ENCODE measurements at places on chromosomes 5 and 9. TPM values are rescaled to one million over a fixed set of nuclear protein-coding genes. Genes with fewer than 3 reads are reported as not detected.

GRCh38 chr5:172877466-172878260 lies 43.6 kb downstream of the ERGIC1 start:
- no peak overlapping the region for H3K4me3 ChIP-seq
- no peaks in the 10 kb centered on the region for H3K27me3 ChIP-seq
- no peak overlapping the region for H3K27ac ChIP-seq
- H3K36me3 ChIP-seq, result no peaks in the 10 kb centered on the region
- DNase-seq, result no peak

GRCh38 chr9:76902395-76902794 lies 3.5 kb downstream of the PRUNE2 start:
- DNase-seq, result no peak
- H3K4me3 ChIP-seq, result no peak overlapping the region
- H3K4me1 ChIP-seq, result peaks cover 12% of the 10 kb centered on the region

- no peak for DNase-seq
- H3K27me3 ChIP-seq, result no peaks in the 10 kb centered on the region
- H3K4me1 ChIP-seq, result no peaks in the 10 kb centered on the region
- H3K4me3 ChIP-seq, result no peak overlapping the region
- H3K36me3 ChIP-seq, result no peaks in the 10 kb centered on the region
Measured at GRCh38 chr5:24904981-24905517, 260.3 kb upstream of the CDH10 start.

- H3K27ac ChIP-seq, result no peak overlapping the region
- DNase-seq, result no peak
- peaks cover 37% of the 10 kb centered on the region for H3K27me3 ChIP-seq
- H3K4me3 ChIP-seq, result no peak overlapping the region
- H3K36me3 ChIP-seq, result no peaks in the 10 kb centered on the region
Measured at GRCh38 chr5:7813576-7813975, 37.4 kb downstream of the CFAP90 start.

DNA sequence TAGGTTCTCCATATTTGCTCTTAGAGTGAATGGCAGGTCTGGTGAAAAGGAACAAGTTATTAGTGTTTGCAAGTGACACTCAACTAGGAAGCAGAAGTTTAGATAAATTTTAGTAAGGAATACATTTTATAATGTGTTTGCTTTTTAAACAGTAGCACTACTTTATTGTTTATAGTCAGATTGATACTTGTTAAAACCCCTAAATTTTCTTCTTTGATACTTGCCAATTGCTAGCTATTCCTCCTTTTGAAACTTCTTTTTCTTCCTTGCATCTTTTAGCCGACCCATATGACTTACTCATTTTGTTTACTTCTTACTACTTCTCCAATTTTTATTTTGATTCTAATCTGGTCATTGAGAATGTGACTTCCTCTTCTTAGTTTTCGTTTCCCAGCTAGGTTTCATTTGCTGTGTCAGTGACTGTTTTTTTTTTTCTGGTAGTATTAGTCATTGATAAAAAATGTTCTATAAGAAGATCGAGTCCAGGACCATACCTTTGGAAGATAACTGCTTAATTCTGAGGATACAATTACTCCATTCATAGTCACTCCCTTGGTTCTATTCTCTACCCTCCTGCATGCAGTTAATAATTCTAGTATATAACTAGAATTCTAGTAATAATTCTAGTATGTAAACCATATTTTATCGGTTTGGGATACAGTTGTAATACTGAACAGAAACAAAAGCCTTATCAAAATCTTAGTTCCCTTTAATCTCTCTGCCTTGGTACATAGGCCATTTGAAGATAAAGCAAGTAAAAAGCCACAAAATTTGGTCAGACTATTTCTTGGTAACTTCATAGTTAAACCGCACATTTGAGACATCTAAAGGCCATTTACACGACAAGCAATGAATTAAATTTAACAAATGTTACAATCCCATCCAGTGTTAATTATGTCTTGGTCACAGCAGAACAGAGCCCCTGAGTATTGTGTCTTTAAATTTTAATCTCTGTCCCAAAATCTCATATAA lies 2.8 kb upstream of the RICTOR start:
- H3K4me1 ChIP-seq, result peaks cover 51% of the 10 kb centered on the region
- no peak for DNase-seq
- H3K36me3 ChIP-seq, result no peaks in the 10 kb centered on the region
- peak overlapping the region; percentile 100 for H3K27ac ChIP-seq
- peaks cover 6% of the 10 kb centered on the region for H3K27me3 ChIP-seq

- no peaks in the 10 kb centered on the region for H3K36me3 ChIP-seq
- DNase-seq, result peak; percentile 62
Measured at GRCh38 chr5:132055808-132056609, 4.4 kb upstream of the IL3 start.

DNA sequence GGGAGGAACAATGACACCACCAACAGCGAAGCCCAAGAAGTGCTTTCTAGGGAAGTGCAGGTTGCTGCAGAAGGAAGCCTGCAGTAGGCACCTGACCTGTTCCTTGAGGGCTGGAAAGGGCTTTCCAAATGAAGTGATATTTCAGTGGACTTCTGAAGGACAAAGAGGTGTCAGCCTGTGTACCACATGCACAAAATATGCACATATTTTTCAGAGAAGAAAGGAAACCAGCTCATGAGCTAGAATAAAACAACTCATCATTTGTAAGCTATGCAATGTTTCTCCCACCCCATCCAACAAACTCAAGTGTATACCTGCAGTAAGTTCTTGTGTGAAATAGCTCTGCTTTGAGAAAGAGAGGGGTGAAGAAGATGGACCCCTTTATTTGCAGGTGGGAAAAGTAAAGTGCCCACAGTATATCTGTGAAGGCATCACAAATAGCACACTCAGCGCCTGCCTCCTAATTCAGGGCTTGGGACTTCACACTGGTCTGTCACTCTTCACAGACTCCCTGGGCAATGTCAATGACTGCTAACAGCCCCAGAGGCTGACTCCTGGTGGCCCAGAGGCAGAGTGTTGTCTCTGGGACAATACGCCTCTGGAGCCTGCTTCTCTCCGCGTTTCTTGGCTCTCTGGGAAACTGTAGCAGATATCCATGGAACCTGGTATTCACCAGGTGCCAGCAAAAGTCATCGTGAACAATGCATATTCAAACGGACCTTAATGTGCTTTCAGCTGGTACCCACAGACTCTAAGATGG lies 198.1 kb upstream of the EFNA5 start:
- no peak overlapping the region for H3K27ac ChIP-seq
- H3K36me3 ChIP-seq, result no peaks in the 10 kb centered on the region
- H3K27me3 ChIP-seq, result no peaks in the 10 kb centered on the region
- H3K4me3 ChIP-seq, result no peak overlapping the region
- DNase-seq, result no peak

DNA sequence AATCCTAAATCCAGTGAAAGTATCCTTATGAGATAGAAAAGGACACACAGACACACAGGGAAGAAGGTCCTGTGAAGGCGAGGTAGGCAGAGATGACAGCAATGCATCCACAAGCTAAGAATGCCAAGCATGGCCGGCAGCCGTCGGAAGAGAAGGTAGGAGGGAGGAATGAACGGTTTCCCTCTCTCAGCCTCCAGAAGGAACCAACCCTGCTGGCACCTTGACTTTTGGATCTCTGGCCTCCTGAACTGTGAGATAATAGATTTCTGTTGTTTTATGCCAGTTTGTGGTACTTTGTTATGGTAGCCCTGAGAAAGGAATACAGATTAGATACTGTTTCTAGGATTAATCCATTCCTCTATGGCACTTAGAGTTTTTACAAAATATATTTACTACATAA lies 76.1 kb upstream of the PANK3 start:
- H3K36me3 ChIP-seq, result no peaks in the 10 kb centered on the region
- H3K4me3 ChIP-seq, result no peak overlapping the region
- no peak for DNase-seq
- peaks cover 10% of the 10 kb centered on the region for H3K4me1 ChIP-seq
- H3K27ac ChIP-seq, result peak overlapping the region; percentile 51

- H3K27ac ChIP-seq, result no peak overlapping the region
- H3K27me3 ChIP-seq, result no peaks in the 10 kb centered on the region
- no peak for DNase-seq
- H3K4me3 ChIP-seq, result no peak overlapping the region
Measured at GRCh38 chr9:87798261-87798833, 72.4 kb downstream of the CTSL start.

DNA sequence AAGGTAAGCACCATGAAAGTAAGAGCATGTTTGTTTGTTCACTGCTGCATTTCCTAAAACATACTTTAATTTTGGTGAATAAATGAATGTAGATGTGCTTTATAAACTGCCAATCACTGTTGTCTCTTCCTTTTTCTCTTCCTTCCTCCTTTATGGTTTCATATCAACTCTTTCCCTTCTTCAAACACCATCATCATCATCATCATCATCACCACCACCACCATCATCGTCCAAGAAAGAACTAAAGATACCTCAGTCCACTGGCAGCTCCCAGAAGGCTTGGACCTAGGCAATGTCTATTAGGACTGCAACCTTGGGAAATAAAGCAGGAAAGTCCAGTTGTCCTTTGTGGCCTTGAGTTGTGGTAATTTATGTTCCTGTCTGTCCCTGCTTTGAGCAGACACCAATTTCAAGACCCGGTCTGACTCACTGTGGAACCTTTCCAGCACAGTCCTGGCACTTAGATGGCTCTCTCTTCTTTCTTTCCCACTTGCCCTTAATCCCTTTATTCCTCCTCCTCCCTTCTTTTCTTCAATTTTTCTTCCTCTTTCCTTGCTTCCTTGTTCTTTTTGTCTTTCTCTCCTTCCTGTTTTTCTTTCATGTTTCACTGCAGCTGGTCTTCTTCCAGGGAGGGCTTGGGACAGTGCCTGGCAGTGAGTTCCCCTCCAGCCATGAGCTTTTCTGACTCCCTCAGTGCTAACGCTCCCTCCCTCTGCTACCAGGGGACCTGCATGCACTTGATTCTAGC lies 99.3 kb downstream of the ANGPTL2 start:
- H3K27me3 ChIP-seq, result no peaks in the 10 kb centered on the region
- H3K36me3 ChIP-seq, result no peaks in the 10 kb centered on the region
- peak overlapping the region; percentile 9 for H3K27ac ChIP-seq
- DNase-seq, result no peak
- H3K4me3 ChIP-seq, result no peak overlapping the region
- no peaks in the 10 kb centered on the region for H3K4me1 ChIP-seq

DNA sequence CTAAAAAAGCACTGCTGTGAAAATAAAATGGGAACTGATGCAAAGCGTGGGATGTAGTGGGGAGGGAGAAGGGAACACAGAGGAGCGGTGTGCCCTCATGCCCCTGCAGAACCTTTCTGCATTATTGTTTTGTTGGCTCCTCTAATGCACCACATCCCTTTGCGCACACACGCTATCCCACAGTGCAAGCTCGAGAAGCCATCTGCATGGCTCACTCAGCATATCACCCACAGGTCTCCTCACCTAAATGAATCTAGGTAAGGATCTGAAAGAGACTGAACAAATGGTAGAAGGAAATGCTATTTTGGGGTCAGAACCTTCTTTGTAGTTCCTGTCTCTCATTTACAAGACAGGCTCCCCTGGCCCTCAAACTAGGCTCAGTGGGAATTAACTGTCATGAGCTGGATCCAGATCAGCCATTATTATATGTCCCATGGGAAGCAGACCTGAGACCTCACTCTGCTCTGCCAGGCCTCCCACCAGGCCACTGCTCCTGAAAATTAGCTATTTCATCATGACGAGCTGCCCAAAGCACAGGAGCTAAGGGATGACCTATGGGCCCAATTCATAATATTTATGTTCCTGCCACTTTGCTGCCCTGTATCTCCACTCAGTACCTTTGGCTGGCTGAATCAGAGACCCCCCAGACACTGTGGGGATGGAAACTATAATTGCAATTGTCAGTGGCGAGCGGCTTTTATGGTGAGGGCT lies 169.4 kb downstream of the SPOCK1 start:
- no peaks in the 10 kb centered on the region for H3K4me1 ChIP-seq
- no peaks in the 10 kb centered on the region for H3K27me3 ChIP-seq
- no peak overlapping the region for H3K4me3 ChIP-seq

GRCh38 chr5:52915176-52915875 lies 73.8 kb upstream of the ITGA2 start:
- no peaks in the 10 kb centered on the region for H3K36me3 ChIP-seq
- no peak overlapping the region for H3K4me3 ChIP-seq
- H3K27ac ChIP-seq, result peak overlapping the region; percentile 63

DNA sequence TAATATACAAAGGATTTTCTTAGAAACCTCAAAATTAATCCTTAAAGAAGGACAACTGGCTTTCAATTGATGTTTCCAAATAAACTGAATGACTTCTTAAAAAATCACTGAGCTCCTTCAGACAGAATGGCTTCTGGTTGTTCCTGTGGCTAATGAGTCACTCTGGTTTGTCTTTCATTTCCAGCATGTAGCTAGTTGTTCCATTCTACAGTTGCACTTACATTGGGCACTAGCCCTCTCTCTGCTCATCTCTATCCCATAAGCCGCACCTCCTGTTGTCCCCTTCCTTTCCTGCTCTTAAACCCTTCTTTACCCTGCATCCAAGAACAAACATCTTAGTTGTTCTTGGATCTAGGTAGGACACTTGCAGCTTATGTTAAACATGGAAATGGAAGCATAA lies 235.3 kb upstream of the HAPLN1 start:
- H3K4me3 ChIP-seq, result no peak overlapping the region
- H3K27ac ChIP-seq, result no peak overlapping the region
- no peaks in the 10 kb centered on the region for H3K27me3 ChIP-seq
- H3K36me3 ChIP-seq, result no peaks in the 10 kb centered on the region
- H3K4me1 ChIP-seq, result no peaks in the 10 kb centered on the region

- no peaks in the 10 kb centered on the region for H3K27me3 ChIP-seq
- no peaks in the 10 kb centered on the region for H3K4me1 ChIP-seq
- H3K4me3 ChIP-seq, result no peak overlapping the region
- H3K36me3 ChIP-seq, result no peaks in the 10 kb centered on the region
- no peak overlapping the region for H3K27ac ChIP-seq
Measured at GRCh38 chr5:81893961-81894360, 77.9 kb upstream of the ATG10 start.

PCA3 gene
- not detected for total RNA-seq

- H3K4me1 ChIP-seq, result no peaks in the 10 kb centered on the region
- no peak overlapping the region for H3K4me3 ChIP-seq
- no peak for DNase-seq
- no peaks in the 10 kb centered on the region for H3K36me3 ChIP-seq
- H3K27me3 ChIP-seq, result no peaks in the 10 kb centered on the region
Measured at GRCh38 chr5:134638760-134639201, 6.2 kb upstream of the SAR1B start.

- no peaks in the 10 kb centered on the region for H3K27me3 ChIP-seq
- no peaks in the 10 kb centered on the region for H3K4me1 ChIP-seq
- H3K27ac ChIP-seq, result no peak overlapping the region
- no peak overlapping the region for H3K4me3 ChIP-seq
- H3K36me3 ChIP-seq, result no peaks in the 10 kb centered on the region
- DNase-seq, result no peak
Measured at GRCh38 chr9:85157772-85158171, 488.2 kb downstream of the NTRK2 start.

- no peak overlapping the region for H3K27ac ChIP-seq
- peak; percentile 39 for DNase-seq
- no peak overlapping the region for H3K4me3 ChIP-seq
Measured at GRCh38 chr9:135212961-135213360, 125.5 kb downstream of the OLFM1 start.

Data from spleen (tissue), 13 donors.